ENCODE measurements at places on chromosomes 11 and 22.
A peak's percentile ranks its signal among the peaks of the same experiment; 100 is the strongest.

DNA sequence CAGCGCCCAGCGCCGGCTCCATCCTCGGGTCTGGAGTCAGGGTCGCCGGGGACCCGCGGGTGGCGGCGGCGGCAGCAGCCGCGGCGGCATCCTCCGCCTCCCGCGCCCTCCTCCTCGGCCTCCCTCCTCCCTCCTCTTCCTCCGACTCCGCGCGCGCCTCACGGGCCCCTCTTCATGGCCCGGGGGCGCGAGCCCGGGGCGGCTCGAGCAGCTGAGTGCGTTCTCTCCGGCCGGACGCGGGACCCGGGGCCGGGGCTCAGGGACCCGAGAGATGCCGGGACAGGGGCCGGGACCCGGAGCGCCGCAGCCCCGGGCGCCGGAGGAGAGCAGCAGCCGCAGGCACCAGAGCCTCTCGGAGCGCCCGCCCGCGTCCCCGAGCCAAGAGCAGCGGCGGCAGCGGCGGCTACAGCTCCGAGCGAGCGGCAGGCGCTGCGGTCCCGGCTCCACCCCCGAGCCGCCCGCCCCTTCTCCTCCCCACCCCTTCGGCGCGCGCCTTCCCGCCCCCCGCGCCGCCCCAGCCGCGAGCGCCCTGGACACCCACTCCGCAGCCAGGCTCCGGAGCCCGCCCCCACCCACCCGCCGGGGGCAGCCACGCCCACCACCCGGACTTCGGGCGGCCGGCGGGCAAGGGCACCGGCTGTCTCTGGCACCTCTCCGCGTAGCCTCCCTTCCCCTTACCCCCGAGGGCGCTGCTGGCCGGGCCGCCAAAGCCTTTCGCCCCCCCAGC is at the start of gene CHST1:
Gene CHST1, minus strand, starts transcription at position 417 of the 727 bp plus-strand sequence. CDS start 14,699 bp downstream, outside the sequence.
- DNase-seq, result peak; percentile 5

DNA sequence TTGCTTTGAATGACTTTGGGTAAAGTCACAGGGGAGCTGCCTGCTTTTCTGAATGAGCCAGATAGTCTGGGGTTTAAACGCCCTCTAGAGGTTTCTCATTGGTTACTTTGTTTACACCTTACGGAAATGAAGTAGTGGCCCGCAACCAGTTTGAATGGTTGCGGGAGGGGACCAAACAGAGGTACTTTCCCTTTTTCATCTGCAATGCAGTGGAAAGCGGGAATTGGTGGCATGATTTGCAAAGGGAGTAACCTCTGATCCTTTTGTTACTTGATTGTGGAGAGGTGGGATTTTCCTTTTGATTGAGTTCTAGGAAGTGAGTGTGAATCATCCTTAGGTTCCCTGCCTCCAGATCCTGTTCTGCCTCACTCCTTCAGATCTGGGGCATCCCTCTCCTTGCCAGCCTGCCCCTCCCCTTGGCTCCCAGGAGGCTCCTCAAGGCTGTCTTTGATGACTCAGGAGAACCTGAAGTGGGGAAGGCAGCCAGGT is 15.9 kb upstream of the GLYATL1 start:
- no peak for DNase-seq

DNA sequence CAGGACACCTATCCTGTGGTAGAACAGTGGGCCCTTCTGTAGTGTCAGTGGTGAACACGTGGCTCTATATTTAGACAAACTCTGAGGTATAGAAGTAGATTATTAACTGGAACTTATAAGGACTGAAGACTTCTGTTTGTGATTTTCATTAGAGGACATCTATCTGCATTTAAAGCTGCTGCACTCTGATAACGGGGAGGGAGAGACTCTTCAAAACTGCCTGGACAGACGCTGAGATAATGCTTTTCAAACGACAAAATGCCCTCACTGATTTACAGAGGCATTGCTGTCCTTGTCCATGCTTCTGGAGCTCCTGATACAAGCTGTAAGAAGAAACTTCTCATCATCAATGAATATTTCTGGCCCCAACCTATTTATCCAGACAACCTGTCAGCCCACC is 425.2 kb downstream of the OPCML start:
- no peak for DNase-seq

GRCh38 chr11:70500076-70500847 is 101.9 kb downstream of the CTTN start:
- DNase-seq, result no peak

DNA sequence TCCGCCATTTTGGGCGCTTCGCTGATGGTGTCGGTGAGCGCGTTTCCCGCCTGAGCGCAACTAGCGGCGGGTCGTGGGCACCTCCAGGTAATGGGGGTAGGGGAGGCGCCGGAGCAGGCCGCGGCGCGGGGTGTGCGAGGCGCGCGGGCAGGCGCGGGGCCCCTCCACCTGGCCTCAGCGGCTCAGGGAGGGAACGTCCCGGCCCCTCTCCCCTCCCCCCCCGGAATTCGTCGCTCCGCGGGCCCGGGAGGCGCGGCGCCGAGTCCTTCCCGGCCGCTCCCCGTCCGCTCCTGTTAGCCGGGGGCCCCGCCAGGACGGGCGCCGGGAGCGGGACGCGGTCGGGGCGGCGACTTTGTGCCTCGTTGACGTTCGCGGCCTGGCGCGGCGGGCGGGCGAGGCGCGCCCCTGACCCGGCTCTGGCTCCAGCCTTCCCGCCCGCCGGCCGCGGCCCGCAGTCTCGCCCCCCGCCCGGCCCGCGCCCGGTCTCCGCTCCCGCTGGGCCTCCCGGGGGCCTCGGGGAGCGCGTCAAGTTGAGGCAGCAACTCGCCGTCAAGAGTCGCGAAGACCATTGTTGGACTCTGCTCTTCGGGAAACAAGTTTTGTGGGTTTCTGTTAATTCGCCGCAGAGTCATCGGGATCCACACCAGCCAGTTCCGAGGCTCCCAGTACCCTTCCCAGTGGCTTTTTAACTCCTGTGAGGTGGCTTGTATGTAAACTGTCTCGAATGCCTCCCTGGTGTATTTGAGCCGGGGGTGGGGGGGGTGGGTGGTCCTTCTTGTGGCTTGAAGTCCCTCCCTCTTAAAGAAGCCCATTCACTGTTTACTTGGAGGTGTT is at the start of gene PPP6R3:
Gene PPP6R3, plus strand, starts transcription at position 12 of the 834 bp plus-strand sequence. CDS start 76,913 bp downstream, outside the sequence.
- peak; percentile 38 for DNase-seq

DNA sequence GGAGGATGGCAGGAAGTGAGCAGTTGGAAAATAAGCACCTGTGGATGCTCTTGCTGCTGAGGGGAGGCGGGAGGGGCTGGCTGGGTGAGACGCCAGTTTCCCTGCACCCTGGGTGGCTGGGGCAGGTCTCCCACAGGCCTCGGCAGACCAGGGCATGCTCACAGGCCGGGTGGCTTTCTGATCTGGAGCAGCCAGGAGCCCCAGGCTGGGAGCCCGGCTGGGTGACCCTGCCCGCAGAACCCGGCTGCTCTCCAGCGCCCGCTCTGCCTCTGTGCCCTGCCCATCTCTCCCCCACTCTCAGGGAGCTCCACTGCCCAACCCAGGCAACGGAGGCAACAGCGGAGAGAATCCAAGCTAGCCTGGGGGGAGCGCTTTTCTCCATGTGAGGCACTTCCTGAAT is 24.6 kb downstream of the DCPS start:
- DNase-seq, result no peak

- no peak for DNase-seq
These were observed 18.0 kb downstream of the TENM4 start for GRCh38 chr11:79422866-79423265.

DNA sequence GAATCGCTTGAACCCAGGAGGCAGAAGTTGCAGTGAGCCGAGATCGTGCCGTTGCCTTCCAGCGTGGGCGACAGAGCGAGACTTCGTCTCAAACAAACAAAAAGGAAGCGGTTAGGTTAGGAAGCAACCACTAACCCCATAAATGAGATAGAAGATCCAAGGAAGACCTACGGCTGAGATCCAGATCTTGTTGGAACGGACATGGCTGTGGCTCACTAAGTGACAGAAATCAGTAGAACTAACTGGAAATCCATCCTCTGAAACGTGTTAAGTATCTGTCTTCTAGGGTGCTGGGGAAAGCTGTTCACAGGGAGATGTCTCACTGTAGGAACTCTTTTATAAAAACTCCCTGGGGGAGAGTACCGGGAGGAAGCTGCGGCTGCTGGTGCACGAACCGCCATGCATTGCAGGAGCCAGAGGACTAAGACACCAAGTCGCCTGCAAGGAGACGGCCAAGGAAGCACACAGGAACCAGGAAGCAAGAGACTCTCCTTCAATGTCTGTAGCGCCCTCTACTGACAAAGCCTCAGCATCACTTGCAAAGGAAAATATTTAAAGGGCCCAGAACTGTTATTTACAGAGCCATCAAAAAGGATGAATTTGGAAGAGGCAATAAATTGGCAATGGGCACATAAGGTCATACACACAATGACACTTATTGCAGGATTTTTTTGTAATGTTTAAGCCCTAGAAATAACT is 16.9 kb upstream of the SPTY2D1 start:
- peak; percentile 43 for DNase-seq

- DNase-seq, result no peak
These were observed 16.6 kb upstream of the EFCAB6 start for GRCh38 chr22:43828725-43828997.

- no peak for DNase-seq
These were observed 58.6 kb upstream of the CCT8L2 start for GRCh38 chr22:16651217-16651616.

DNA sequence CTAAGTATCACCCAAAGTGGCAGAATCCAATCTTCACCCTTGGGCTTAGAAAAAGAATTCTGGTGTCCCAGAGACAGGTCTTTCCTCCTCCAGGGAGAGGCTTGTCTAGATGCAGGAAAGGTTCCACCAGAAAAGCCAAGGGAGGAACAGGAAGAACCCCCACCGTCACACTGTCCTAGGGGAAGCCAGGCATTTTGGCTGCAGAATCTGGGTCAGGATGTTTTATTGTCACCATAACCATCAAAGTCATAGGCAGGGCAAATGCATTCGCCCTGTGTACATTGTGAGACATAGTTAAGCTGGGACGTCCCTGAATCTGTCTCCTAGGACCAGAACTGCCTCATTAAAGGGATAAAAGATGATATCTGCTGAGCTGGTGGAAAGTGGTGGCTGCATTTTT is 590.5 kb downstream of the OPCML start:
- DNase-seq, result no peak

DNA sequence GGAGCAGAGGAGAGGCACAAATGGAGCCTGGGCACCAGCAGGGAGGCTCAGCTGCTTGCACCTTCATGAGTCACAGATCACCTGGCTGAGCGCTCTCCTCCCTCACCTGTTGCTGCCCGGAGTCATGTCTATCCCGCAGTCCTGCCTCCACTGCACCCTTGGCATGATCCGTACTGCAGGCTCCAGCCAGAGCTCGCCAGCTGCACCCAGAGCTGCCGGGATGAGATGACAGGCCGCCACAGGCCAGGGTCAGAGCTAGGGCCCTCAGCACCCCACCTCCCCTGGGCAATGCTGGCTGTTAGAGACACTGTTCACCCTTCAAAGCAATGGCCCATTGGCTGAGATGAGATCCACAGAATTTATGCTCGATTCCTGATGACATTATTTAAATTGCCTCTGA is 702.8 kb downstream of the TBC1D22A start:
- DNase-seq, result no peak

DNA sequence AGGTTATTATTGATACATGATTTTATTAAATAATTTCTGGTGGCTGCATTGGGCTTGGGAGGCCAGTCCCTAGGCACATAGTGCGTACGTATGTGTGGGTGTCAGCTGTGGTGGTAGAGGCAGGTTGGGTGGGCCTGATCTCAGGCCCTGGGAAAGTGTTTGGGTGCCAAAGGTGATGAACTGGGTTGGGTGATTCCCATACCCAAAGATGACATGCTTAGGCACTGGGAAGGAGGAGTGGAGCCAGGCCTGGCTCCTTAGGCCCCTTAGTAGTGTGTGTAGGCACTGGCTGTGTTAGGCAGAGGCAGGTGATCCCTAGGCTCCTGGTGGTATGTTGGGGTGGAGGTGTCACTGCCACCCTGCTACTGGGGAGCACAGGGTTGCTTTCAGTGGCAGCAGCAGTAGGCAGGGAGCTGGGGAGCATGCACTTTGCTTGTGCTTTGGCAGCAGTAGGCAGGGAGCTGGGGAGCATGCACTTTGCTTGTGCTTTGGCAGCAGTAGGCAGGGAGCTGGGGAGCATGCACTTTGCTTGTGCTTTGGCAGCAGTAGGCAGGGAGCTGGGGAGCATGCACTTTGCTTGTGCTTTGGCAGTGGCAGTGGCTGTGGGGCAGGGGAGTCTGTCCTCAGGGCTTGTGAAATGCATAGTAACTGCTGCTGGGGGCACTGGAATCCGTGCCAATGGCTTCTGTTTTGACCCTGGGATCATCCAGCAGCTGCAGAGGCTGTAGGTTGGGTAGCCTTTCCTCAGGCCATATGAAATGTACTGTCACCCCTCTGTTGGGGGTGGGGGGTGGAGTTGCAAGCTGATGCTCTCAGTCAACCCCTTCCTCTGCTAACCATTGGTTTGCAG is 84.4 kb downstream of the RRM1 start:
- DNase-seq, result no peak

GRCh38 chr11:66663741-66664296 is 13.9 kb downstream of the RBM4B start:
- no peak for DNase-seq

- DNase-seq, result no peak
These were observed 49.6 kb downstream of the MYO18B start for GRCh38 chr22:25791556-25791955.

DNA sequence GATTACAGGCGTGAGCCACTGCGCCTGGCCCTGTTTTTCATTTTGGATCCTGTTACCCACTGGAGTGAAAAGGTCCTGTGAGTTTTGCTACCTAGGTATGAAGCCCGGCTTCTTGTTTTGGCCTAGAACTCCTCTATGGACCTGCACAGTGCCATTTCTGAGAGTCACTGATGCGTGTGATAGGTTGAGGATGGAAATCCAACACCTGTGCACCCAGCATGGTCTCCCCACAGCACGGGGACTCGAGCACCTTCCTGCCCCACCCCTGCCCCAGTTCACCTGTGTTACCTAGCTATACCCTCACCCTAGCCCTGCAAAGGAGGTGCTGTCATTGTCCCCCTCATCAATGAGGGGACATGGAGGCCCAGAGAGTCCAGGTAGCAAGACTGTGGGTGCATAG is 5.1 kb downstream of the FBLN1 start:
- no peak for DNase-seq

DNA sequence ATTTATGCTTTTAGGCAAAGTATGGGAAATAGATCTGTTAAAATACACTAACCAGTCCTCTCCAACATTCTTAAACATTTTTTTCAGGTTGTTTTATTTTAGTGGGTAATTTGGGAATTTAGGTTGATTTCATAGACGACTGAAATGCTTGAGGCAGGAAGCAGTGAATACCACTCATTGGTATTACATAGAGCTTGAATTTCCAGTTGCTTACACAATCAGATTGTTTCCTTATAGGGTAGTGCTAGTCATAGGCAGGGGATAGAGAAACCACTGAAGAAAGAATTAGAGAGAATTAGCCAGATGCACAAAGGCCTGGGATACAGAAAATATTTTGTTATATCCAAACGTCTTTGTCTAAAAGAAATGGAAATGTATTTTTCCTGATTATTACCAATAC is 23.9 kb upstream of the LYVE1 start:
- no peak for DNase-seq

DNA sequence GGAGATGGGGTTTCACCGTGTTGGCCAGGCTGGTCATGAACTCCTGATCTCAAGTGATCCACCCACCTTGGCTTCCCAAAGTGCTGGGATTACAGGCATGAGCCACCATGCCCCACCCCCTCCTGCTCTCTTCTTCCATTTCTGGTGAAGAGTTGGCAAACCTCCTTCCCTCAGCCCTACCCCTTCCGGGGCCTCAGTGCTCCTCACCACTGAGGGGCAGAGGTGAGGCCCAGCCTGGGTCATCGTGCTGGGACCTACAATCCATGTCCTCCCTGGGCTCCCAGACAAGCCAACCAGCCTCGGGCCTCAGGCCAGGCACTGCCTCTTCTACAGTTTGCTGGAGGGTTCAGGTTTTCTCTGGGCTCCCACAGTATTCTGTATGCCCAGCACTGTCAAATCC is 14.8 kb upstream of the TPBGL start:
- no peak for DNase-seq

- DNase-seq, result no peak
These were observed 133.8 kb downstream of the OSBP2 start for GRCh38 chr22:30828187-30829155.

GRCh38 chr11:108788565-108789199 is 123.8 kb downstream of the DDX10 start:
- DNase-seq, result no peak
